NCI-H748 treated with DMSO at 0.1 percent for 48 hours (cell line): ENCODE measurements at places on chromosomes 1 and 21.

GRCh38 chr1:59494145-59494833 is 197.4 kb downstream of the FGGY start:
- DNase-seq = no peak

DNA sequence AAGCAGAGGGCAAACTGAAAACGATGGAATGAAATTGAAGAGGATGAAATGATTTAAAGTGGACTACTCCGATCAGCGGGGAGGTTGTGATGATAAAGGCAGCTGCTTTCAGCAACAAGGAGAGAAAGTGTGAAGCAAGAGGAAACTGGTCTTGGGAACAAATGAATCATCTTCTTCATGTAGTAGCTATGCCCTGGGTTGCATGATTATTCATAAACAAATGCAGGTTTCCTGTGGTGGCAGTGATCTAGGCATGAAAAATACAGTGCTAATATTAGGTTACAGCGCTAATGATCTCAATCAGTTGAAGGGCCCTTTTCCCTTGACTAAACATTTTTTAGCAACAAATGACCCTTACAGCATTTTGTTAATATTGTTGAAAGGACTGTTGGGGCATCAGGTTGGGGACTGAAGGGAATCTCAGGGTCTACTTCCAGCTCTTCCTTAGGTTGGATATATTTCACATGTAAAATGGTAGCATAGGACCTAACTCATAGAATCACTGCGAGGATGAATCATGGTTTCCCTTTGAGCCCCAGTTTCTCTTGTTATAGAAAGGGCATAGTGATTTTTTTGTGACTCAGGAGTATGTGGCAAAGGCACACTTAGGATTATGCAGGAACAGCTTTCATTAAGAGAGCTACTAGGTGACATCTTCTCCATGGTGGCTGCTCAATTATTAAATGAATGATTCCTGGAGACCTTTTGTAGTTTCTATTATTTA is 1.9 kb upstream of the ZFYVE9 start:
- no peak for DNase-seq

- no peak for DNase-seq
Measured at GRCh38 chr21:35632711-35633110, 427.6 kb downstream of the SETD4 start.

GRCh38 chr21:45595574-45596295 is 47.8 kb upstream of the PCBP3 start:
- no peak for DNase-seq

GRCh38 chr1:188670837-188671236 is 1806.8 kb downstream of the BRINP3 start:
- no peak for DNase-seq

DNA sequence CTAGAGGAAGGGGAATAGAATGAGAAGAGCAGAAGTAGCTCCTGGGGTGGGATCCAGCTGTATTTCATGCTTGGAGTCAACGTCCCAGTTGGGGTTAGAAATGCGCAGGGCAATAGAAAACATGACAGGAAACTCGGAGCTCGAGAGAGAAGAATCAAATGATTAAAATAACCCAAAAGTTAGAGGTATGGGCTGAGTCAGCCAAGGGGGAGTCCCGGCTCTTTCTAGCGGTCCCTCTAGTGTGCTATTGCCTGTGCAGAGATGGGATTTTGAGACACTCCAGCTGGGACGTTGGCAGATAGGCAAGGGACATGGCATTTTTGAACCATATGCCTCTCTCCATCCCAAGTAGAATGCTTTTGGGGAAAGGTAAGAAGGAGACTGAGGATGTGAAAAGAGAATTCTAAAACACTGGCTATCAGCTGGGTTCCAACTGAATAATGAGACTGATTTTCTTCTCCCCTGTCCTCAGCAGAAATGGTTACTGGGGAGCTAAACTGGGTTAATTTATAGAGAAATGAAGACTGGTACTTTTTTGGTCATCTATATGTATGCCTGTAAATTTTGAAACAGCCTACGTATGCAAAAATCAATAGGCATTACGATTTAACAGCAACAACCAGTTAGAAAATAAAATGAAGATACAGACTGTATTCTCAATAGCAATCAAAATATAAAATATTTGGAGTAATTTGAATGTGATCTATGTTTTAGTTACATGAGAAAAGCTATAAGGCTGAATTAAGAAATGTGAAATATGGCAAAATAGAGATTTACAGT is 7.0 kb upstream of the VPS26C start:
- DNase-seq = no peak

DNA sequence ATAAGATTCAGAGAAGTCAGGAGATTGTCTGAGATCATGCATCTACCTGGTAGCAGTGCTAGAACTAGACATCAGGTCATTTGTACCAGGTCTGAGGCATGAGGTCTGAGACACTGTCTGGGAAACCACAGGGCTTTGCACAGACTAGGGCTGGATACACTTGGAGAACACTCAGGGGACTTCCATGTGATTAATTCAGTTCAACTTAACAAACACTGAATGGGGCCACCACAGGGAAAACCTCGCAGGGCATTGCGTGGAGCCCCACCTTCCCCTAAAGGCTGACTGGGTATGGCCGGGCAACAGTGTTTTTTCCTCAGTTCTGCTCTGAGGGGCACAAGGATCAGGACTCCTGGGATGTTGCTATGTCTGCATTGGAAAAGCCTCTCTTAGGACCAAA is 86.5 kb upstream of the WARS2 start:
- no peak for DNase-seq

DNA sequence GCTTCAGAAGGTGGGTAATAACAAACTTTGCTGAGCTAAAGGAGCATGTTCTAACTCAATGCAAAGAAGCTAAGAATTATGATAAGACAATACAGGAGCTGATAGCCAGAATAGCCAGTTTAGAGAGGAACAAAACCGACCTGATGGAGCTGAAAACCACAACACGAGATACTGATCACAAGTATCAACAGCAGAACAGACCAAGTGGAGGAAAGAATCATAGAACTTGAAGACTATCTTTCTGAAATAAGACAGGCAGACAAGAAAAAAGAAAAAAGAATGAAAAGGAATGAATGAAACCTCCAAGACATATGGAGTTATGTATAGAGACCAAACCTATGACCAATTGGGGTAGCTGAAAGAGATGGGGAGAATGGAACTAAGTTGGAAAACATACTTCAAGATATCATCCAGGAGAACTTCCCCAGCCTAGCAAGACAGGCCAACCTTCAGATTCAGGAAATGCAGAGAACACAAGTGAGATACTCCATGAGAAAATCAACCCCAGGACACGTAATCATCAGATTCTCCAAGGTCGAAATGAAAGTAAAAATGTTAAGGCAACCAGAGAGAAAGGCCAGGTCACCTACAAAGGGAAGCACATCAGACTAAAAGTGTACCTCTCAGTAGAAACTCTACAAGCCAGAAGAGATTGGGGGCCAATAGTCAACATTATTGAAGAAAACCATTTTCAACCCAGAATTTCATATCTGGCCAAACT is 20.5 kb downstream of the CD84 start:
- no peak for DNase-seq

DNA sequence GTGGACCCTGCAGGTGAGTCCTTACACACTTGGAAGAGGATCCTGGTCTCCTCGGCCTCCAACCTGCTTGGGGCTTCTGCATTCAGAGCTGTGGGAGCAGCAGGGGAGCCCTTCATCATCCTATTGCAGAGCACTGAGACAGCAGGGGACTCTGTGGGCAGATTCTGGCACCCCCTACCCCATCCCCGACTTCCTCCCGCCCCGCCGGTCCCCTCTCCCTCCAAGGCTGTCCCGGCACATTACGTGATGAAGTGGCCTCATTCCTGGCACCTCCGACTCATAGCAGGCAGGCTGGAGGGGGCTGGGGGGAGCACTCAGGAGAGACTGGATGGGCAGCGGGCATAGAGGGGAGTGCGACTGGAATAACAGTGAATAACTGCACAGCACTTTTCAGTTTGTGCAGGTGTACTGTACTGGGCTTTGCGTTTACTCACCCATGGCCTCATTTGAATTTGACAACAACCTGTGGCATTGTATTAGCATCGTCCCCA is 394.1 kb downstream of the MATN1 start:
- no peak for DNase-seq

- no peak for DNase-seq
Measured at GRCh38 chr1:169999331-169999741, 75.2 kb downstream of the KIFAP3 start.

DNA sequence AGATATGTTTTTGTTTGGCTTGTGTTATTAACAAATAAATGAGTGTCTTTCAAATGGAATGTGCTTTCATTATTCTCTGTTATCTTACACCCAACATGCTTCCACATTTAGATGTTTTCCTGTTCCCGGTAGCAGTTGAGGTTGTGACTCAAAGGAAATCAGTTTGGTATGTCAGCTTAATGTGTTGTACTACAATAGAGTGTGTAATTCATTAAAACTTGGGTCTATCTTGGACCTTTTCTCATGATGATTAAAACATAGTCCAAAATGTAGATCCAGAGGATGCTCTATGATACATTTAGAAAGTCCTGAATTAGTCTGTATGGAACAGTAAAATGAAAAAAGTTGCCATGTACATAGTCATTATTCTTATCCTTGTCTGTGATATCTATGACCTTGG is 26.7 kb downstream of the RTCA start:
- DNase-seq = no peak

GRCh38 chr1:175597969-175598765 is 145.2 kb downstream of the TNR start:
- DNase-seq = no peak

- no peak for DNase-seq
Measured at GRCh38 chr1:209927466-209927865, 10.6 kb upstream of the SYT14 start.

DNA sequence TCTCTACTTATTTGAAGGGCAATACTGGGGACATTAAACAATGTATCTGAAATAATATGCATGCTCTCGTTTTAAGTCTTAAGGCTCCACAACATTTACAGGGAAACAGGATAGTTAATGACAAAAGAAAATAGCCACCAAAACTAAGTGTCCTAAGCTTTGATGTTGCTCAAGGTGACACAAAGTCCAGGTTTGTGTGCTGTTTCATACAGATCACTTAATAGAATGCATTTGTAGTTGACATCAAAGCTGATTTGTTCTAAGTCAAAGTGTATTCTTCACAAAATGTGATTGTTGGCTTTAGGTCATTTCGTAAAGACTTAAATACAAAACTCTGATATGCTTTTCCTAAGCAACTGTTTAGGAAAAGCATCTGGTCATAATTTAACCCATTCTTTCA is 37.5 kb upstream of the MTR start:
- DNase-seq = no peak

DNA sequence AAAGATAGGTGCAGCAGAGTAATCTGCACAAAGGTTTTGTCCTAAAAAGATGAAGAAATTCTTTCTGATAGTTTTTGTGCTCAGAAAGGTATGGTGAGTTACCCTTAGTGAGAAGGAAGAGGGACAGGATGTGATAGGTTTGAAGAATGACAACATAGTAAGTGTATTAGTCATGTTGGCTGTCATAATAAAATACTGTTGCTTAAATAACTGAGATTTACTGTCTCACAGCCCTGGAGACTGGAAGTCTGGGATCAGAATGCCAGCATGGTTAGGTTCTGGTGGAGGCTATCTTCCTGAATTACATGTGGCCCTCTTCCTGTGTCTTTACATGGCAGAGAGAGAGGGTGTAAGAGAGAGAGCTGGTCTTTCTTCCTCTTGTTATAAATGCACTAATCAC is 965.2 kb downstream of the TTLL7 start:
- DNase-seq = no peak

DNA sequence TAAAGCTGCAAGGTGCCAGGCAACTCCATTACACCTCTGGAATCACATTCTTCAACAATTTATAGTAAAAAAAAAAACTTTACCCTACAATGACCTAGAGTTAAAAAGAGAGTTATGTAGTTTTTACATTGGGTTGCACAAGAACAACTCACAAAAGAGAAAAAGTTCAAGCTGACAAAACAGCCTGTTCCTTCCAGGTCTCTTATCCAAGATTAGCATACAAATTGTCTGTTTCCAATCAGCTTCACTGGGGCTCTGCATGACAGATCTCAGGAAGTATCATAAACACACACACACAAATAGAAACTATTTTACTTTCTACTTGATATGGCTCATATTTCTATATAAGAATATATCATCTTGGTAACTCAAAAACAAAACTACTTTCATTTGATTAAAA is 154.6 kb downstream of the PCNX2 start:
- no peak for DNase-seq

DNA sequence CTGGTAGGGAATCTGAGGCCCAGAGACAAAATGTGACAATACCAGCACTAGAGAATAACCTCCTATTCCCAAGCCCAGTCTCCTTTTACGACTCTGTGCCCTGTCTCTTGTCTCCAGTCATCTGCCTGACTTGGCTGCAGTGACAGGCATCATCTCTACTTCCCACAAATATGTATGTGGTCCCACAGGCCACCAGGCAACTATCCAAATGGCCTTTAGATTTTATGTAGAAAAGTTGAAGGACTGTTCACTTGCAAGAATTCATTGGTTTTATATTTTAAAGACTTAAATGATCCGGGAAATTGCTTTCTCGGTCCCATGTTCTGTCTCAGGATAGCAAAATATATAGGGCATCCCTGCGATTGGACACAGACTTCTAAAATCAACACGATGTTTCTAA is 11.6 kb downstream of the KRTAP24-1 start:
- no peak for DNase-seq

GRCh38 chr1:19960591-19960990 is 18.8 kb downstream of the PLA2G2A start:
- no peak for DNase-seq

DNA sequence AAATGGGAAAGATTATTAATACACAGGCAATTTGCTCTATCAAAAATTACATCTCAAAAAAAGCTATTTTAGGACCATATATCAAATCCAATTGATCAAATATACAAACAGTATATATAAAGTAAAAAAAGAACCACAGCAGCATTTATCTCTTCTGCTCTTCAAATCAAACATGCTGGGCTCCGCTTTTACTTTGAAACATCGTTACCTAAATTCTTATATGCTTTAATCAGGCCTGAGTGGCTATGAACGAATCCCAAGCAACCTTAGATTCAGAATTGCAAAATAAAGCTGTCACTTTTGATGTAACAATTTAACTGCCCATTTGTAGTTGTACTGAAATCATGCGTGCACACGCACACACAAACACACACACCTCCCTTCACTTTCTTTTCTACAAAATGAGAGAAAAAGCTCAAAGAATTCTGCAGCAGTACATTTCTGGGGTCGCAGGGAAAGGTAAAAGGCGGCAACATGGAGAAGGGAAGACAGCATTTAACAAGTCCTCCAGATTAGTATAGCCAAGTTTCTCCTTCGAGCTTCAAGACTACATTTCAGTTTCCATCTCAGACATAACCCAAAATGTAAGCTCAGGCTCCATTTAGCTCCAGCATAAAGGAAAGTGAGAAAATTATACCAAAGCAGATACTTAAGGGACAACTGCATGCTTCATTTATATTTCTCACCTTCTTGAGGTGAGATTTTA is 92.2 kb upstream of the TTC39A start:
- DNase-seq = no peak

DNA sequence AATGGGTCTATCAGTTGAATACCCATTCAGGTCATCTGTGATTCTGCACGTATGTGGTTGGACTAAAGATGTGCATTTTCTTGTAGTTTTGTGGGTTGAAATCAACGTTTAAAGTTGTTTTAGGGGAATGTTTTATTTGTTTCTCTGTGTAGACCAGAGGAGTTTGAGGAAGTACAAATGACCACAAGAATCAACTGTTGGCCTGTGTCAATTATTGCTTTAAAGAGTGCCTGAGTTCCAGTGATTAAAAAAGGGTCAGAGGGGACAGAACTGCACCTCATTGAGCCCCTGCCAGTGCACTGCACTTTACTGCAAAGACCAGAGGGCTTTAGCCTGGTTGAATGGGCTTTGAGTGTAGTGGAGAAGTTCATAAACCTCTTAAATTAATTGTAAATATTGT is 190.3 kb downstream of the VPS13D start:
- DNase-seq = no peak
